ENCODE measurements at places on chromosomes 1 and 21. TPM values are rescaled to one million over a fixed set of nuclear protein-coding genes. Genes with fewer than 3 reads are reported as not detected.

DNA sequence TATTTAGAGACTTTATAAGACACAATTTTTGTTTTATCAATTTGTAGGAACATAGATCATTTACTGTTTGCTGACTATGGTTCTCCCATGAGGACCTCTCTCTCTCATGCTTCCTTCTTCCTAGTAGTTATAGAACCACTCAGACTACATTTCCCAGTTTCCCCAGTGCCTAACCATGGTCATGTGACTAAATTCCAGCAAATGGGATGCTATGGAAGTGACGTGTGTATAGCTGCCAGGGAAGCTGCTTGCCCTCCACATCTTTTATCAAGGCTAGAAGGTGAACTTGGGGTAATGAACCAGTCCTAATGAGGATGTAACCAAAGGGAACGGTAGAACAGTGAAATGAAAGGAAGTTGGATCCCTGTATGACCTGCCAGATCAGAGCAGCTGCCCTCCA, 184.0 kb downstream of the MIS18A start:
- no peak for DNase-seq
- no peak overlapping the region for H3K27ac ChIP-seq
- no peak overlapping the region for H3K4me3 ChIP-seq
- no peaks in the 10 kb centered on the region for H3K27me3 ChIP-seq
- H3K36me3 ChIP-seq: no peaks in the 10 kb centered on the region

- H3K4me1 ChIP-seq: no peaks in the 10 kb centered on the region
- no peak overlapping the region for H3K27ac ChIP-seq
- H3K36me3 ChIP-seq: no peaks in the 10 kb centered on the region
- no peak for DNase-seq
Measured at GRCh38 chr1:224894915-224895314, 34.6 kb upstream of the DNAH14 start.

DNA sequence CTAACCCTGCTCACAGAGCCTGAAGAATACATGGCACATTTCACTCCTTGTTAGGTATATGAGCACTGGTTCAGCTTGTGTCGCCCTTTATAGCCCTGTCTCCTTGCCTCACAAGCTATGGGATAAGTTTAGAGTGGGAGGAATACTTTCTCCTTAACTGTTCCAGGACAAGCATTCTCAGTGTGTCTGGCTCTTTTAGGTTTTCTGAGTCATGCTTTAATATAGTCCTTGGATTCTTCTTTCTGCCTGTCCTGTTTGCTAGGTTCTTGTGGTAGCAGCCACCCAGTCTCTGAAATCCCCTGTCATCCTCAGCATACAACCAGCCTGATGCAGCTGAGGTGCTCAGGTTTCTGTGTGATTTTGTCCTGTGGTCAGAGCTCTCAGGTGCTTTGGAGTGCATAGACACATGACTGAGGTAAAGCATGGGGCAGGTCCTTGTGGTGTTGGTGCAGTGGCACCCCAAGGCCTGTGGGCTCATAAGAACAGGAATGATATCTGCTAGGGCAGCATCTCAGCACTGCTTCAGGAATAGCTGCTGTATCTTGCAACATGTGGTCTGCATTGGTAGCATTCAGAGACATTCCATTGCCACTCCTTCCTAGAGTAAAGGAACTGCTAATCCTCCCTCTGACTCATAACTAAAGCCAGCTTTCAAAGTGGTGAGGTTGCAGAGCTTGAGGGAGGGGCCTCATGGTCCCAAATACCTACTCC, 14.2 kb upstream of the CASQ2 start:
- no peaks in the 10 kb centered on the region for H3K4me1 ChIP-seq
- H3K4me3 ChIP-seq: peak overlapping the region; percentile 24
- no peak for DNase-seq
- no peaks in the 10 kb centered on the region for H3K36me3 ChIP-seq
- peak overlapping the region; percentile 96 for H3K27ac ChIP-seq

DNA sequence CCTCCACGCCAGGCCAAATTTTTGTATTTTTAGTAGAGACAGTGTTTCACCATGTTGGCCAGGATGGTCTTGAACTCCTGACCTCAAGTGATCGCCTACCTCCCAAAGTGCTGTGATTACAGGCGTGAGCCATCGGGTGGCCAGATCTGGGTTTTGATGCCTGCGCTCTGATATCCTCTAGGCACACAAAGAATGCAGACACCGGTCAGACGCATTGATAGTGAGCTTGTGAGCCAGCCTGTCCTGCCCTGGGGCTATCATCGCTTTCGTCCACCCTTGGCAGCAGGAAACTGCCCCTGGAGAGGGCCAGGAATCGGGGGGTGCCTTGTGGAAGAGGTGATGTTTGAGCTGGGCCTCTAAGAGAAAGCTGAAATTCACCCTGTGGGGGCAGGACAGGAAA, 4.0 kb downstream of the FBLIM1 start:
- peaks cover 28% of the 10 kb centered on the region for H3K4me1 ChIP-seq
- DNase-seq: no peak
- peak overlapping the region; percentile 1 for H3K4me3 ChIP-seq

DNA sequence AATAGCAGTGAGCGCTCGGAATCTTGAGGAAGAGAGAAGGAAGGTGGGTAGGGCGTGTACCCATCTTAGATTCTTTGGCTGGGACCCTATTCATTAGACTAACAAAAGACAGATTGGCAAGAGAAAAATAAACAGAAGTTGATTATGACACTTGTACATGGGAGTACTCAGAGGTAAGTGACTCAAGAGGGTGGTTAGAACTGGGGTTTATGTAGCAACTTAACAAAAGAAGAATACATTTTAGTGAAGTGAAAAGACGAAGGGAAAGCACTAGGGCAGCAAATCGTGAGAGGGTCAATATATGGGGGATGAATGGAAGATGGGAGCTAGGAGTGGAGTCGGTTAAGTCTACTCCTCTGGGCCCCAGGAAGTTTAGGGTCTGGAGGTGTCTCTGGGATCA, 25.8 kb upstream of the RCC2 start:
- no peaks in the 10 kb centered on the region for H3K4me1 ChIP-seq
- no peak overlapping the region for H3K4me3 ChIP-seq
- peaks cover 3% of the 10 kb centered on the region for H3K27me3 ChIP-seq

GRCh38 chr1:222109836-222110235, 367.9 kb upstream of the DUSP10 start:
- no peak overlapping the region for H3K27ac ChIP-seq
- DNase-seq: no peak
- peaks cover 8% of the 10 kb centered on the region for H3K4me1 ChIP-seq
- H3K27me3 ChIP-seq: peaks cover 45% of the 10 kb centered on the region

GRCh38 chr21:36642777-36643176, 56.1 kb upstream of the SIM2 start:
- no peak overlapping the region for H3K27ac ChIP-seq
- H3K36me3 ChIP-seq: no peaks in the 10 kb centered on the region
- peaks cover 21% of the 10 kb centered on the region for H3K4me1 ChIP-seq
- H3K4me3 ChIP-seq: no peak overlapping the region

DNA sequence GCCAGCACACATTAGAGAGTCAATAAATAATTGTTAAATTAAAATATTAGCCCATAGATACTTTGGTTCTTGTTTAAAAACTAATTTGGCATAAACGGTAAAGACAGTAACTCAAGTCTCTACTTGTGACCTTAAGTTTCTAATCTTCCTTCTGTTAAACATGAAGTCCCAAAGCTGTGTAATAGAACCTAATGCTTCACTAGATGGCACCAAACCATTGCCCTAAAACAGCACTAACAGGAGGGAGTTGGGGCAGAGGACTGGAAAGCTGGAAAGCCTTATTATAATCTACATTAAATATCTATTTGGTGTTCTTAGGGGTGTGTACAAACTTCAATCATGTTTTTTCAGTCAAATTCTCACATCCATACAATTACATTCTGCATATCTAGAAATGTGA, 176.7 kb downstream of the OLFM3 start:
- no peak overlapping the region for H3K4me3 ChIP-seq
- no peaks in the 10 kb centered on the region for H3K4me1 ChIP-seq
- no peak overlapping the region for H3K27ac ChIP-seq

The VWA1 gene
- total RNA-seq: 44.5 TPM

The KCNN3 gene
- 0.45 TPM for total RNA-seq

The FALEC gene
- 0.80 TPM for total RNA-seq

Measured in type B pancreatic cell (in vitro differentiated cells).